ENCODE measurements at places on chromosomes 1 and 21.

DNA sequence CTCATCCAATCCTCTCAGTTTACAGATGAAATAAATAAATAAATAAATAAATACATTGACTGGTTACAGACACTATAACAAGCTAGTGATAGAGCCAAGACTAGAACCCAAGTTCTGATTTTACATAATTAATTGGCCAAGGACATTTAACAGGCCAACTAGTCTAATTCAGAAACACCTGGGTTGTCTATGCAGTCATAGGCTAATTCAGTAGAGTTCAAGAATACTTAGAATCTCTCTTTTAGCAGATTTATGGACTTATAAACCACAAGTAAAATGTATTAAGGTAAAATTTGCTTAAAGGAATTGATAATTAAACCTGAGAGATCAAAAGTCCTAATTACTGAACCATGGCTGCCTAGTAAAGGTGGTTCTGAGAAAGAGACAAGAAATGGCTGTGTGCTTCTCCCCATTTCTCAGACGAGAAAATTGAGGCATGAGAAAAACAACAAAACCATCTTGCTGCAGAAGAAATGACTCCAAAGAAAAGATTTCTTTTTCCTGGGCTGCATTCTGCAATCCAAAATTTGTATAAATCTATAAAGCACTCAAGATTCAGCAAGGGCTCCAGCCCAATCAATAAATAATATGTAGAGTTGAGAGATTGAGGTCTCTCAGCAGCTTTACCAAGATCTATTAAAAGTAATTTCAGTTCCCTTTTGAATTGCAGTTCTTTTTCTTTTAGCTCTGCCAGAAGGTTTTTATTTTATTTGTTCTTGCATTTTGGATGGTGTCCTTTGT lies 98.3 kb downstream of the DUSP10 start:
- no peak for DNase-seq

DNA sequence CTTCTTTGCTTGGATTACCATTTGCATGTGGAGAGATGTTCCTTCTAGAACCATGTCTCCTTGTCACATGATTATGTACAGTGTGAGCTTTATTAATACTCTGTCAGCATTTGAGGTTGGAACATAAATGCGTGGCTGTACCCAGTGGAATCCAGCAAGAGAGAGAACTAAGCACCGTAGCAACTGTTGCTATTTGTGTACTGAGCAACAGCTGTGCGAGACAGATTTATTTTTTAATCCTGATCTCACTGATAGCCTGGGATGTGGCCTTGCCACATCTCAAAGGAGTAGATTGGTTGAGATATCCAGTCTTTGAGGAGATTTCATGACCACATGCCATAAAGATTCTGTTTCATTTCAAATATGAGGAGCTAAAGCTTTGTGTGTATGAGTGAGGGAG lies 43.4 kb downstream of the KIF1B start:
- DNase-seq, result no peak

- DNase-seq, result no peak
Measured at GRCh38 chr1:7207875-7208646, 422.8 kb downstream of the CAMTA1 start.

DNA sequence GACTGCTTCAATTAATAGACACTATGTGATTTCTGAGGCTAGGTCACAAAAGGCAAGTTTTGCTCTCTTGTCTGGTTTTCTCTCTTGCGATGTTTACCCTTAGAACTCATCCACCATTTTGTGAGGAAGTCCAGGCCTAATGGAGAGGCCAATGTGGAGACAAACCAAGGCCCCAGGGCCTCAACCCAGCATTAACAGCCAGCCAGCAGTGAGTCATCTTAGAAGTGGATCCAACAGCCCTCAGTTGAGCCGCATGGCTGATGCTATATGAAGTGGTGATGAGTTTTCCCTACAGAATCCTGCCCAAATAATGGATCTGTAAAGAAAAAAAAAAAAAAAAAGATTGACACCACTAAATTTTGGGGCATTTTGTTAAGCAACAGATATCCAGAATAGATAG lies 95.1 kb downstream of the DNTTIP2 start:
- no peak for DNase-seq

DNA sequence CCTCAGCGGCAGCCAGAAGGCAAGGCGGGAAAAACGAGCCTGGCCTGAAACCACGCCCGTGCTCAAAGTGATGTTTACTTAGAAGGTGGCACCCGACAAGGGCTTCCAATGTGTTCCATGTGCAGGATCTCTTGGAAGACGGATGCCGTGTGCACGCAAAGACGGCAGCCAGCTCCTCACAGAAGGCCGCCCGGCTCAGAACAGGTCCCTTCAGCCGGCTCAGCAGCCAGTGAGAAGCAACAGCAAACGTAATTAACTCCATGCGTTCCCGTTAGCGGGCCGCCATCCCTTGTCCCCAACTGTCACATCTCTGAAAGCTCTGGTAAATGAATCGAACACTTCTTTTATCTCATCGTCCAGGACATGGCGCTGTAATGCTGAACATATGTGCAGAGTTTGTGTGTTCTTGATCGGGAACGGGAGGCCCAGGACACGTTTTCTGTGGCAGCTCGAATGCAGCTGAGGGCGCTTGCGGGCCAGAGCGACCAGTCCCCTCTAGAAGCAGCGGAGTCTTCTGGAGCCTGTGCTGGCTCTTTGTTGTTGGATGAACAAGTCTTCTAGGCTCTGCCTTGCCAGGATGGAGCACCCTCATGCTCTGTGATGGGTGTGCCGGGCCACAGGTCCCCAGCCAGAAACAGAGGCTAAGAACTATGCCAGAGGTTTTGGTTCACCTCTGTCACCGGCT lies 94.6 kb upstream of the ARHGEF16 start:
- DNase-seq, result no peak

GRCh38 chr1:149843431-149844041 lies 55.8 kb upstream of the BOLA1 start:
- DNase-seq, result no peak

DNA sequence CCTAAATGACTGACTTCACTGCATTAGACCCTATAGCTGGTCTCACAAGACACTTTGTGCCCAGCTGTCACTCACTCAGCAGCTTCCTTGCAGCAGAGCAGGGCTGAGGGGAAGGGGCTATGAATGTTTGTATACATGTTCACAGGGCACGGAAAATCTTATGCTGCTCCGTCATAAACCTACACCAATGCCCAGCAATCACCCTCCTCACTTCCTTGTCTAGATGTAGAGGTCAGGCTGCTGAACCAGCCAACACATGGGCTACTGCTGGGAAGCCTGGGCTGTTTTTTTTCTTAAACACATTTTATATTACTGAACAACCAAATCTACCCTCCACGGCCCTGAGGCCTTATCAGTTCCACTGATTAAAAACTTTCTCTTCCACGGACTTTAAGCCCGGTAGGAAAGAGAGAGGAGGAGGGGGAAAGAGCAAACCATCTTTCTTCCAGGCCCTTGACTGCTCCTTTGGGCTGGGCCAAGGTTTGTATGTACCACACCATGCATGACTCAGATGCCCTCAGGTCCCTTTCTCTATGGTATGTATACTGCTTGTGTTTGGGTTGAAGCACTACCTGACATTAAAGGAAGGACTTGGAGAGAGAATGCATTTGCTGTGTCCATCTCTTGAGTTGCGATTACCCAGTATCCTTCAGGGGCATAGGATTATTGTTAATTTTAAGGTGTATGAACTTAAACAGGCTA lies 12.7 kb downstream of the MTFR1L start:
- DNase-seq, result no peak

- no peak for DNase-seq
Measured at GRCh38 chr1:230641900-230642262, 400 bp upstream of the COG2 start.

- DNase-seq, result no peak
Measured at GRCh38 chr1:67773462-67773861, 59.8 kb downstream of the GNG12 start.

DNA sequence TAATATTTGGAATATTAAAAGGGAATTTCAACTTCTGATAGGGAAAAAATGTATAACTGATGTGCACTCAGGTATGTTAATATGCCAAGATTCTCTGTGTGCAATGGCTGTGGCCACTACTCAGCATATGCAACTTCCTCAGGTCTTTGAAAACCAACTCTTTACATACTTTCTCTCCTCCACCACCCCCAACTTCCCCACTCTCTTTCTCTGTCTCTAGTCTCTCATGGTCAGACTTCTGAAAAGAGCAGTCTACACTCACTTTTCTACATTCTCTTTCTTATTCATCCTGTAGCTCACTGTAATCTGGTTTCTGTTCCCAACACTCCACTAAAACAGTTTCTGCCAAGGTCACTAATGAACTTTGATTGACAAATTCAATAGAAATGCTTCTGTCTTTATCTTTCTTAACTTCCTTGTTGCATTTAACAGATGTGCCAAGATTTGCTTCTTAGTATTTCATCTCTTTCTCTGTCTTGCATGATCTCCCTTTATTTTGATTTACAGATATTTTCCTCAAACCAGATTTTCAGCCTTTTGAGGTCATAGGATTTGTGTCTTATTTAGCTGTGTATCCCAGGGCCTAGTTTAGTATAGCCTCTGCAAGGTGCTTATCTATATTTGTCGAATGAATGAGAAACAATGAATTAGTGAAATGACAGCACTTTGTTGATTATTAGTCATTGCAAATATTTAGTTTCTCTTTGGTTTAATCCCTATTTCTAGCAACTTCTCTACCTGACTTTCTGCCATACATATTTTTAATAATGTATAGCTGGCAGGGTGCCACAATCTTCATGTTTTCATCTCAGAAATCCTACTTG lies 168.9 kb downstream of the LMO4 start:
- DNase-seq, result no peak

DNA sequence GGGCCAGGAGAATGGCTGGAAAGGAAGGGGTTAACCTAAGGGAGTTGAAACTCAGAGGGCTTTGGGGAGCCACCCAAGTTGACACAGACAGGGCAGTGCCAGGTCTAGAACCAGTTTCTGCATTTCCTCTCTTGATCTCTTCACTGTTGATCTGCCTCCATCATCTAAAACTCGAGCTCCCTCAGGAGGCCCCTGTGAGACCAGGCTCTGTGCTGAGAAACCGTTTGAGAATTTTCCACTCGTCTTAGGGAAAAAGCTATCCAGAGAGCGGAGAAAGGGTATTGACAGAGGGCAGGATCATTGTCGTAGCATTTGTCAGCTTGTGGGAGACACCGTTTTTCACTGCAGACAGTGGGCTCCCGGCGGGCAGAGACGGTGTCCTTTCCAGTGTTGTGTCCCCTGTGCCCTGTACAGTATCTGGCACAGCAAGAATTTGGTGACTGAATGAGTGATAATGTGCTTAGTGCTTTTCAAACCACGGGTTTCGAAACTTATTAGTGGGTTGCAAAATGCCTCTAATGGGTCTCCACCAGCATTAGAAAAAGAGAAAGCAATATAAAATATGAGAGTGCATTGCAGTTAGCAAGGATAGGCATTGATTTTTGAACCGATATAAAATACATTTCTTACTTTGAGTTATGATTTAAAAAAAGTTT lies 31.1 kb downstream of the PROK1 start:
- DNase-seq, result no peak

- DNase-seq, result no peak
Measured at GRCh38 chr1:169630006-169630405, at the start of gene SELP. SELP (minus strand) TSS chr1:169630124; CDS start chr1:169630074, 50 bp downstream.

DNA sequence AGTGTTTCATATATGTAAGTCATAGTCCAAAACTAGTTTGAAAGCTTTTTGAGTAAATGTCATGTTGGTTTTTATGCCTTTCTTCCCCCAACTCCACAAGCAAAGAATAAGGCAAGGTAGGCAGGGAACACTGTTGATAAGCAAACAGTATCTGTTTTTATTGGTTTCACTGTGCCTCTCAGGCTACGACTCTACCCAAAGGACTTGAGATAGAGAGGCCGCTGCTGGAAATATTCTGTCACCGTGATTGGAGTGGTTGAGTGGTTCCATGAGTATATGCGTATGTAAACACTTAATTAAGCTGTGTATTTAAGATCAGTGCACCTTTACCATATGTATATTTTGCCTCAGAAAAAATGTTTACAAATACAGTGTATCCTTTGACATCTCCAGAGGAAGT lies 138.1 kb upstream of the KIF26B start:
- no peak for DNase-seq

DNA sequence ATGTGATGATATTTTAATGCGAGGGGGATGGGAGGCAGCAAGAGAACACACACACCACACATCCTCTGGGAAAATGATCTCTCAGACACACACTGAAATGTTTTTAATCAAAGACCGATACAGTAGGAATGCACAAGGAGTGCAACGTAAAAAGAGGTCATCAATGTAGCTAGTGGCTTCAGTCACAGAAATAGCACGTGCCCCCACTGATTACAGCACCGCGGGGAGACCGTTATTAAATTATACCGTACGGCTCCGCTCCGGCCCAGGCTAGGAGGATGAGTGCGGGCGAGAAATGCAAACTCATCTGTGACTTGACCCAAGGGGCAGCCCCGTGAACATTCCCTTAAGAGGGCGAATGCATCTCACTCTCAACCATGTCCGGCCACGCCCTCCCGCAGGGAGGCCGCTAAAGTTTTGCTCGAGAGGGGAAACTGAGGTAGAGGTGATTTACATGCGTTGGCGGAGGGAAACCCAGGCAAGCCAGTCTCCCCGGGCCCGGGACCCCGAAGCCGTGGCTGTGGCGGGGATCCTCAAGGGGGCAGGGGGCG lies 552 bp downstream of the UBR4 start:
- DNase-seq, result peak; percentile 8

DNA sequence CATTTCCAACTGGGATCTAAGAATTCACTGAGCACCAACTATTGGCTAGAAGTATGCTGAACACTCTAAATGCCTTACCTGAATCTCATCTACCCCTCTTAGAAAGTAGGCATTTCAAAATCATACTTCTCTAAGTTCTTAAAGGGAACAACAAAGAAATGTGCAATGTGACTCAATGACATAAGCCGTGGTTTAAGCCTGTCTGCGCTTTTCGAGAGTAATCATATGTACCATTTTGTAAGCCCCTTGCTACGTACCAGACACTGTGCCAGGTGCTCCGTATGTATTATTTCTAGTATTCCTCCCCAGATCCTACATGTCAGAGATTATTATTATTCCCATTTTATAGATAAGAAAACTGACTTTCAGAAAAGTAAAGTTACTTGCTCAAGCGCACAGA lies 454.2 kb downstream of the SETD4 start:
- DNase-seq, result no peak

- no peak for DNase-seq
Measured at GRCh38 chr21:42545317-42545716, 31.7 kb downstream of the SLC37A1 start.

DNA sequence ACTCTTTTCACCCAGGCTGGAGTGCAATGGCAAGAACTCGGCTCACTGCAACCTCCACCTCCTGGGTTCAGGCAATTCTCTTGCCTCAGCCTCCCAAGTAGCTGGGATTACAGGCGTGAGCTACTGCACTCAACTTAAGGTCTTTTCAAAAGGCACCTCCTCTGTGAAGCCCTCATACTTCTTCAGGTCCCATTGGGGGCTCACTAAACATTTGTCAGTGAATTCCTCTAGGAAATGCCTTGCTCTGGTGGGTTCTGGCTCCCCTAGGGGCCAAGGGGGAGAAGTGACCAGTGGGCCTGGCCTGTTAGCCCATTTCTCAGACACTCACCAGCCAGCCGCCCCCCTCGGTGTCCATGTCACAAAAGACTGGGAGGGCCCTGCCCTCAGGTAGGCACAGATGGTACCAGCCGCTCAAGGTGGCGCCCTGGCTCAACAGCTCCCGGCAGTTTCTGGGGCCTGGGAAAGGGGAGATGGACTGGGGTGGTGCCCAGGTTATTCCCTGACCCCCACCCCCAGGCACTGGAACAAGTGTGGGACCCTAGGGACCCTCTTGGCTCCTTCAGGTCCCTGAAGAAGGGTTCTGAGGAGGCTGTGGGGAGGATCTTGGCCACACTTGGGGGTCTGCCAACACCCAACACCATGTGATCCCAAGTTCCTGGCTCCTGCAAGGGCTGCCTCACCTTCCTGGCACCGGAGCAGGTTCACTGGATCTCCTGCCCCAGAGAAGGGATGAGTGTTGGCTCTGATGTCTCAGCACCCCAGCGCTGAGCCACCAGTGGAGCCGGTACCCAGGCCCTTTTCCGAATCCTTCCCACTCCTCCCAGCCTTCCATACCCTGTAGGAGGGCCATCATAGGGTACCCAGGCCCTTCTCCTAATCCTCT lies 1.6 kb downstream of the FCN3 start:
- DNase-seq, result no peak
